Fibroblast of gingiva (primary cell): ENCODE measurements at places on chromosomes 16 and 17.
A peak's percentile ranks its signal among the peaks of the same experiment; 100 is the strongest.

- peak; percentile 45 for DNase-seq
Observed at GRCh38 chr17:56269556-56270389, 116.5 kb downstream of the ANKFN1 start.

GRCh38 chr16:86281421-86281820 lies 228.9 kb upstream of the FOXF1 start:
- DNase-seq: no peak

- DNase-seq: no peak
Observed at GRCh38 chr17:22411185-22411784, 719.0 kb downstream of the KCNJ18 start.

- DNase-seq: no peak
Observed at GRCh38 chr16:81790830-81791435, 11.8 kb downstream of the PLCG2 start.

GRCh38 chr16:59368586-59368985 lies 634.5 kb upstream of the GOT2 start:
- DNase-seq: no peak

- no peak for DNase-seq
Observed at GRCh38 chr16:19879241-19879792, 5.3 kb downstream of the GPRC5B start.

GRCh38 chr17:39461926-39462569 lies 762 bp downstream of the CDK12 start:
- DNase-seq: no peak

GRCh38 chr17:9537177-9537776 lies 38.3 kb downstream of the STX8 start:
- no peak for DNase-seq

- no peak for DNase-seq
Observed at GRCh38 chr16:26567356-26567755, 499.4 kb upstream of the C16orf82 start.

DNA sequence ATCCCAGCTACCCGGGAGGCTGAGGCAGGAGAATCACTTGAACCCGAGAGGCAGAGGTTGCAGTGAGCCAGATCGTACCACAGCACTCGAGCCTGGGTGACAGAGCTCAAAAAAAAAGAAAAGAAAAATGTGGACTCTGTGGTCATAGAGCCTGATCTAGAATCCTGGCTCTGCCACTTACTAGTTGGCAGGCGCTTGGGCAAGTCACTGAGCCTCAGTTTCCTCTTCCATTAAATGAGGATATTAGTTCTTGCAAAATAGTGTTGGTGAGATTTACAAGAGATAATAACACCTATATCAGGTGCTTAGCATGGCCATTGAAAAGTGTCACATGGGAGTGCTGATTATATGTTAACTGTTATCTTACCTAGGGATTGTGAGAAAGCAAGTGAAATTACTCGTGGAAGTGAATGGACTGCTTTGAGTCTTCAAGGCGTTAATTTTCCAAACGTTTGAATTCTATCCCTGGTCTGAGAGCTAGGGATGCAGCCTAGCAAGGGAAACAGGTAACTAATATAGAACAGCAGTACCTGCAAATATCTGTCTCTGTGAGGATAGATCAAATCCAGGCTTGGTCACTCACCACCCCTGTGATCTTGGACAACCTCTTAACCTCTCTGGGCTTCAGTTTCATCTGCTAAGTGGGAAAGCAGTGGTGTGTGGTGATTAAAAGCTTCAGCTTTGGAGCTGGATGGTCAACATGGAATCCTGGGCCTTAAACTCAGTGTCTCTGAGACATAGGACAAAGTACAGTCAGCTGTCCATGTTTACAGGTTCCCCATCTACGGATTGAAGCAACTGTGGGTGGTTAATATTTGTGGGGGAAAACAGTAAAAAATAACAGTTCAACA lies 953 bp upstream of the NSMCE1 start:
- DNase-seq: no peak

DNA sequence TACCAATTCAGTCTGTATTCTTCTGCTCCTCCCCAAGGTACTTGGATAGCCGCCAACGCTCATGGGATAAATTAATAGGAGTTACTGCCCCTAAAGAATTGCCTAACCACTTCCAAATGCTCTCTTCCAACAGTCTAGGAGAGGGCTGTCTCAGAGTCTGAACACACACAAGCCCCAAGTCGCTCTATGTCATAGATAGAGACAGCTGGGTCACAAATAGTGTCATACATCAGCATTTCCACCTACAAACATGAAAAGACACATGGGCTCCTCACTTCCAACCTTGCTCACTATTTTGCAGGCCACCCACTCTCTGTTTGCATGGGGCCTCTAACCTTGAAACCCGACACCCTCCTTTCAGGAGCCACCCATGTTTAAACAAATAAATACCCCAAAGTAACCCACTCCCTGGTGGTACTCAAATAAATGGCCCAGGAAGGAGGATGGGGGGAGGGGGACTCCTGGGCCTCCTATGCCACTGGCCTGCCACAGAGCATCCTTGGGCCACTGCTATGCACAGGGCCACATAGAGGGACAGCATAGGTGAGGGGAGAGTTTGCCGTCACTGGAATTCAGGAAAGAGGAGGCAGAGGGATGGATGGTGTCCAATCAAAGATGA lies 265.9 kb downstream of the SOX9 start:
- DNase-seq: peak; percentile 32

- DNase-seq: no peak
Observed at GRCh38 chr16:1052721-1053120, 19.8 kb upstream of the SSTR5 start.

DNA sequence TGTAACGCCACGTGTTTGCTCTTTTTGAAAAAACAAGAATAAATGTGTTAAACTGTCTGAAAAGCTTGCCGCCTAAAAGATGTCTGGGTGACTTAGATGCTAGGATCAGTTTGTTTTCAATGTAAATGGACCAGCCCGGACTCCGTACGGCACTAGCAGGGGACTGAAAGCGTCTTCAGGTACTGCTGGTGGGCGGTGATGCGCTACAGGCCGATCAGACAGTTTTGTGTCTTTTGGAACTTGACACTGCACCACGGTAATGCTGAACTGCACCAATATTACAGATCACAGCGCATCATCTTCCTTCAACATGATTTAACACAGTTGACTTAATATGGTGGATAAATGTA lies 727 bp upstream of the MBTPS1 start:
- DNase-seq: no peak

DNA sequence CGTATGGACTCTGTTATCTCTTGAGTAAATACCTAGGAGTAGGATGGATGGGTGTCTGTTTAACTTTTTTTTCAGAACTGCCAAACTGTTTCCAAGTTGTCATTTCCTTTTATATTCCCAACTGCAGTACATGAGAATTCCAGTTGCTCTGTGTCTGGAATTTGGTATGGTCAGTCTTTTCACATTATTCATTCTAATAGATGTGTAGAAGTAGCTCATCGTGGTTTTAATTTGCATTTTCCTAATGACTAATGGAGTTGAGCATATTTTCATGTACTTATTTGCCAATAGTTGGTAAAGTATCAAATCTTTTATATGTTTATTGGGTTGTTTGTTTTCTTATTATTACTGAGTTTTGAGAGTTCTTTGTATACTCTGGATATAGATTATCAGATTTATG lies 27.0 kb downstream of the MRTFB start:
- no peak for DNase-seq

GRCh38 chr17:83152745-83153611 lies 73.6 kb downstream of the METRNL start:
- no peak for DNase-seq

GRCh38 chr17:40491486-40491885 lies 9.9 kb downstream of the TNS4 start:
- no peak for DNase-seq

DNA sequence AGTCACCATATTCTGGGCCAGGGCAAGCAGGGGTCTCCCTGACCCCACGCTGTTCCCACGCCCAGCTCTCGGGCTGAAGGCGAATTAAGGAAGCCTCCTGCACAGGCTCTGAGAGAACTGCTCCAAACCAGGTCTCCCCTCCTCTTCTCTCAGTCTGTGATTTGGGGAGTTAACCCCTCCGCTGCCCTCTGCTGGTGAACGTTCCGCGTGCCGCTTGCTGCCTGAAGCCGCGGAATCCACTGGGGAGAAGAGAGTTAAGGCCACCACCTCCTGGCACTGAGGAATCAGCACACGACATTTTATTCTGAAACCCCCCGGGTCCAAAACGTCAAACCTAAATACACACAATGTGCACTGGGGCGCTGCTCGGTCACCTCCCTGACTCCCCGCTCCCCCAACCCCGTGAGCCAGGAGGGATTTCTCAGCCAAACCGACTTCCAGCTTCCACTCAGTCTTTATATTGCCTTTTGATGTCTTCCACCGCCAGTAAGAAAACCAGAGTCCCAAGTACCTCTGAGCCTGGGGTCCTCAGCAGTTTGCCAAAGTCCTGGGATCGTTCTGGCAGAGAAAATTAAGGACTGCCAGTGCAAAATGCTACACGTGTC lies 54.4 kb upstream of the RCVRN start:
- DNase-seq: peak; percentile 18
